ENCODE measurements at places on chromosomes 4 and X.

DNA sequence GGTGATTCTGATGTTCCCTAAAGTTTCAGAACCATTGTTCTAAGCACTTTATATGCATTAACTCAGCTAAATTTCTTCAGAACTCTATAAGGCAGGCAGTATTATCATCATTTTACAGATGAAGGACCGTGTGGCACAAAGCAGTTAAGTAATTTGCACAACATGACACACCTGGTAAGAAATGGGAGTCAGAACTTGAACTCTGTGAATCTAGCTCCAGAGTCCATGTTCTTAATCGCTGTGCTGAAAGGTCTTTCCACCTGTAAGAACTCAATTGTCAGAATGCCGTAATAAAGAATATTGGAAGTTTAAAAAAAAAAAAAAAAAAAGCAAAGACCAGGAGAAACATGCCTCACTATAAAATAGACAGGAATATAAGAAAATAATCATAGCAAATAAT lies 9.2 kb downstream of the HUWE1 start:
- no peak for DNase-seq

DNA sequence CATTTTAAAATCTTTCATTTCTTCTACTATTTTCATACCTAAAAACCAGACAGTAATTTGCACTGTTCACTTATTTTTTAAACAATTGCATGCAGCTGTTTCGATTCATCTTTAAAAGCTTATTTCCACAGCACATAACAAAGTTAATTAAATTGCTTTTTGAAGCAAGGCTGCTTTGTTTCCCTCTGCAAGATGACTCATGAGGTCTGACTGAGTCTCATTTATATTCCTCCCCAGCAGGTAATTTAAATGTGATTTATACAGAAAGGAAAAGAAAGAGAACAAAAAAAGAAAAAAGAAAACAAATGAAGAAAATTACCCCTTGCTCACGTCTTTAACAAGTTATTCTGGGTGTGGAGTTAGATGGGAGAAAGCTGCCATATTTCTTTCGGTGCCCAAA lies 22.8 kb downstream of the VMA21 start:
- DNase-seq, result no peak

DNA sequence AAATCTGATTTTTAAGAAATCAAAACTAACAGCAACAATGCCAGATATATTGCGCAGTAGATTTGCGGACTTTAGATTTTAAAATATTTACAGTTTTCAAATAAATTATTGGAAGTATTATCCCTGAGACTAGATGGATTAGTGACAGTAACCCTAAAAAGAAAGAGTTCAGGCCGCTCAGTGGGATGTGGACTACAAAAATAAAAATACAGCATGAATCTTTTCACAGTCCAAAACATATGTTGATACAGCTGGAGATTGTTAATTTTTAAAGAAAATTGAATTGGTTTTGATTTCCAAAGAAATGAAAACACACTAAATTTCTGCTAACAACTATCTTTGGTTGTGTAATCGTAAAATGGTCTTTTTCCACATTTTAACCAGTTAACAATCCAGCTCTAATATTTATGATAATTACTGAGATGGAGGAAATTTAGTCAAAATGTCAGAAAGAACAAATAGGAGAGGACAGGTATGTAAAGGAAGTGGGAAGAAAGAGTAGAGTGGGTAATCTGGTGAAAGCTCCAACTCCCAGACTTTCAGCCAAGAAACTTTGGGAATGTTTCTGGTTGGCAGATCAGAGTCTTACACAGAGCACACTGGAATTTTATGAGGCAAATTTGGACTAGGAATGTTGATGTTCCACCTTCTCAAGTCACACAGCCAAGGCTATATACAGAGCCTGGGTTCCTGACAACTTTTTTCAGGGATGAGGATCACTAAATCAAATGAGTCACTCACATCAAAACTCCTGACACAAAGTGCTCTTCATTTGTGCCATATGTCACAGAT lies 15.1 kb downstream of the C4orf36 start:
- no peak for DNase-seq

GRCh38 chrX:129737916-129738315 lies 863 bp upstream of the XPNPEP2 start:
- DNase-seq, result no peak

GRCh38 chr4:170014359-170015011 lies 11.7 kb downstream of the MFAP3L start:
- no peak for DNase-seq
